ENCODE measurements at places on chromosomes 13 and 19.

- no peak for DNase-seq
Measured at GRCh38 chr13:114031631-114032030, 57.8 kb upstream of the C13orf46 start.

DNA sequence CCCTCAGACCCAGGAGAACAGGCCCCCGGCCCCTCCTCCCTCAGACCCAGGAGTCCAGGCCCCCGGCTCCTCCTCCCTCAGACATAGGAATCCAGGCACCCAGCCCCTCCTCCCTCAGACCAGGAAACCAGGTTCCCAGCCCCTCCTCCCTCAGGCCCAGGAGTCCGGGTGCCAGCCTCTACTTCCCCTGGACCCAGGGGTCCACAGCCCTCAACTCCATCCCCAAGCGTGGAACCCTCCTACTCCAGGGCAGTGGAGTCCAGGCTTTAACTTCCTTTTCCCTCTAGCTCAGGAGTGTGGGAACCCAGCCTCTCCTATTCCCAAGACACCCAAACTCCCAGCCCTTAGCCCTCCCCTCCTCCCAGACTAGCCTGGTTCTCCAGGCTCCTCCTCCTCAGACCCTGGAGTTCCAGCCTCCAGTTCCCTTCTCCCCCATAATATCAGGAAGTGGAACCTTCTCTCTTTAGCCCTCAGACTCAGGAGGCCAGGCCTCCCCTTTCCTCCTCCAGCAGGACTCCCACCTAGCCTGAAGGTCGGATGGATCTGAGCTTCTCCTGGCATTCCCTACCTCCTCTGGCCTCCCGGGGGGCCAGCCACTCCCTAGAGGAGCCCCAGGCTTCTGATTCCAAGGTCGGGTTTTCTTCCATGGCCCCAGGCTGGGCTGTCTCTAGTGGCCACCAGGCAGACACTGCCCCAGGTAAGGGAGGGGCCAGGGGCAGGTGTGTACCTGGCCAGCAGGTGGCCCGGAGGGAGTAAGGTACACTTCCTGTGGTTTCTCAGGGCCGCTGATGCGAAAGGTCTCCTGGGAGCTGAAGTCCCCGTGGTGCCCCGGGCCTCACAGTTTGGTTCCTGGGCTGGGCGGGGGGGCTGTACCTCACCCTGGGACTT lies at the start of gene TMC4:
TMC4 (minus strand) TSS at position 690 of the 888 bp plus-strand sequence; CDS start at position 647, 43 bp downstream.
- peak; percentile 98 for DNase-seq

DNA sequence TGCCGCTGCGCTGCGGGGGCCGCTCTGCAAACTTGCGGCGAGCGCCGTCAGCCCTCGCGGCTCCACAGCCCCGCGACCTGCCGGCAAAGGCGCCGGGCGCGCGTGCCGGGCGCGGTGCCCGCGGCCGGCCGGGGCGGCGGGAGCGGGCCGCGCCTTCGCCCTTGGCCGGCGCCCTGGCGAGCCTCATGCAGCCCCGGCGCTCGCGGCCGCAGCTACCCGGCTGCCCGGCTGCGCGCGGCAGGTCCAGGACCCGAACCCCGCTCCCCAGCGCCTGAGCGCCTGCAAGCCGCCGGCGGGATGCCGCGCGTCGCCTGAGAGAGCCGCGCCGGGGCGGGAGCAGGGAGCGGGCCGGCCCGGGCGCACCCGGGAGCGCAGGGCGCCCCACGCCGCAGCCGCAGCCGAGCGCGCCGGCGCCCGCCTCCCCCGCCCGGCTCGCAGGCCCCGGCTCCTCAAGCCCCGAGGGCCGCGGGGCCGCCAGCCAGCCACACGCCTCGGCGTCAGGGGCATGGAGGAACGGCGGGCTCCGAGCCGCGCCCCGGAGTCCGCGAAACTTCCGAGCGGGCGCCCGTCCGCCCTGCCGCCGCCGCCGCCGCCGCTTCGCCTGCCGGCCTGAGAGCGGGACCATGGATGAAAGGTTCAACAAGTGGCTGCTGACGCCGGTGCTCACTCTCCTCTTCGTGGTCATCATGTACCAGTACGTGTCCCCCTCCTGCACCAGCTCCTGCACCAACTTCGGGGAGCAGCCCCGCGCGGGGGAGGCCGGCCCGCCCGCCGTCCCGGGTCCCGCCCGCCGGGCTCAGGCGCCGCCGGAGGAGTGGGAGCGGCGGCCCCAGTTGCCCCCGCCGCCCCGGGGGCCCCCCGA lies 564 bp downstream of the HS6ST3 start:
- DNase-seq, result no peak

- DNase-seq, result no peak
Measured at GRCh38 chr19:22610121-22610520, 24.0 kb upstream of the ZNF492 start.

DNA sequence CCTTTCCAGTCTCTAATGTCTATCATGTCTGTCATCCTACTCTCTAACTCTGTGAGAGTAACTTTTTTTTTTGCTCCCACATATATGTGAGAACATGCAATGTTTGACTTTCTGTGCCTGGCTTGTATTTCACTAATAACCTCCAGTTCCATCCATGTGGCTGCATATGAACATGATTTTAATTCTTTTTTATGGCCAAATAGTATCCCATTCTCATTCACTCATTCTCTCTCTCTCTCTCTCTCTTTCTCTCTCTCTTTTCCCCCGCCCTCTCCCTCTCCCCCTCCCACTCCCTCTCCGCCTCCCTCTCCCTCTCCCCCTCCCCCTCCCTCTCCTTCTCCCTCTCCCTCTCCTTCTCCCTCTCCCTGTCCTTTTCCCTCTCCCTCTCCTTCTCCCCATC lies 52.0 kb downstream of the DNAJC3 start:
- DNase-seq, result no peak

GRCh38 chr13:33349986-33350826 lies 64.7 kb upstream of the STARD13 start:
- DNase-seq, result no peak

GRCh38 chr13:44972956-44973581 lies 16.2 kb downstream of the NUFIP1 start:
- DNase-seq, result peak; percentile 65

DNA sequence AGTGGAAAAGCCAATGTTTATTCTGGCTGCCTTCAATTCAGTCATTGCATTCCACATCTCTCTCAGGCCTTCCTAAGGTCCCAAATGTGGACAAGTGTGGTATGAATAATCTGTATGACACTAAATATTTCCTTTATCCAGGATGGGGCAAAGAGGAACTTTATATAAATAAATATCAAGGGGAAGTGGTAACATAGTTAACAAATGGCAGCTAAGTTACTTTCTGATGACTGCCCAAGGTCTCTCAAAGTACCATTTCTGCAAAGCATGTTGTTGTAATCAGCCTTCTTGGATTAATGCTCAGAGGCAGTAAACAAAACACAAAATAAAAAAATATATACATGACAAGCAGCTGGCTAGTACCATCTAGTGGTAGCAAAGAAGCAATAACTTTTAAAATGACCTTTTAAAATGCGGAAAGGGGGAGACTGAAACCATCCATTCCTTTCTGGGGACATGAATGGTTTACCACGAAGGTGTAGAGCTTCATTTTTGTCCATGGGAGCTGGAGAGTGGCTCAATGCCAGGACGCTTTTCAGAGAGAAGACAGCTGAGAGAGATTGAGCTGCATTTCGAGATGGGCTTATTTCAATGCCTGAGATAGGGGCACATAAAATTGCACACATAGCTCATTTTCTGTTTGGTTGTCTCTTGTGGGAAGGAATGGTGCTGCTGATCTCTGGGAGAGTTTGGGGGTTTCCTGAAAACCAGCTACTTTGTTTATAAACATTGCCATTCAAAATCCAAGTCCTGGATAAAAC lies 259.2 kb downstream of the RFC3 start:
- DNase-seq, result peak; percentile 58

- no peak for DNase-seq
Measured at GRCh38 chr13:88000239-88000638, 329.1 kb downstream of the SLITRK5 start.

DNA sequence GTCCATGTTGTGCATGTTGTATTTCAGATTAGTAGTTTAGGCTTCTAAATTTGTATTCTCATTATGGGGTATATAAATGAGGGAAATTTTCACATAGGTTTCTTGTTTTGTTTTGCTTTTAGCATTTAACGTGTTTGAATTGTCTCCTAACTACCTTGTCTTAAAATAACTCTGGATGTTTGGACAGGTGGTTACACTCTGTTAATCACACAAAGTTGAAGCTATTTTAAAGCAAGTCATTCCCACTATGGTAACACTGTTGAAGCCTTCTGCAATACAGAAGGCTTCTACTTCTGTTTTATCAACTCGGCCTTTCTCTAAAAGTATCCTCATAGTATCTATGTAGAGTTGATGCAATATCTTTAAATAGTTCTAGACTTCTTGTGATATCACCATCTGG lies 245.3 kb upstream of the HTR2A start:
- DNase-seq, result no peak

DNA sequence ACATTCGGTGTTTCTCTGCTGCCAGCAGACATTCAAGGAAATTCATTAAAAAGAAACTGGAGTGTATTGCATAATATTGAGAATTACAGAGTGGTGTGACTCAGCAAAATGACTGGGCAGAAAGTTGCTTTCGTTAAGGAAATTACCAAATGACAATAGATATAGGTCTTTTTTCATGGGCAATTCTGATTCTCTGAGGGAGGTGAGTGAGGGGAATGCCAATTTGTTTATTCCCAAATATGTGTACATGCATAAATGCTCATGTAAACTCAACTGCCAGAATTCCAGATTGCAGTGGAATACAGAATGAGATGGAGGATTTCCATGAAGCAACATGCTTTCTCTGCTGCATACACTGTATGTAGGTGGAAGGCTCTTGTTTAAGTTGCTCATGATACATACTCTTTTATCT lies 1730.1 kb downstream of the SLITRK5 start:
- peak; percentile 65 for DNase-seq
